ENCODE measurements at places on chromosomes 16 and 17.

DNA sequence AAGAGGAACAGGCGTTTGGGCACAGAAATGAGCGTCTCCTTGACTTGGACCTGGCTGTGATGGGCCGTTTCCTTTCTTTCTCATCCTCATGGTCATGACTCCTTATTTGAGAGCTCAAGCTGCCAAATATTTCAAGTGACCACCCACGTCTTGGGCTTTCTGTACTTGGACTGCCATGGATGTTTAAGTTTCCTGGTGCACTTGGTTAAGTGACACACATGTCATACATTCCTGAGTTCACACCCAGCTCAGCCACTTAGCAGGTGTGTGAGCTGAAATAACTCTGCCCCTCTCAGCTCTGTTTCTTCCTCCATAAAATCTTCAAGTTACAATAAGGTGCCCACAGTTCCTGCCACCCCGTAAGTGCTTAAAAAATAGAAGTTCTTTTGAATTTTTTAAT is 114.5 kb downstream of the CLEC16A start:
- DNase-seq: no peak

DNA sequence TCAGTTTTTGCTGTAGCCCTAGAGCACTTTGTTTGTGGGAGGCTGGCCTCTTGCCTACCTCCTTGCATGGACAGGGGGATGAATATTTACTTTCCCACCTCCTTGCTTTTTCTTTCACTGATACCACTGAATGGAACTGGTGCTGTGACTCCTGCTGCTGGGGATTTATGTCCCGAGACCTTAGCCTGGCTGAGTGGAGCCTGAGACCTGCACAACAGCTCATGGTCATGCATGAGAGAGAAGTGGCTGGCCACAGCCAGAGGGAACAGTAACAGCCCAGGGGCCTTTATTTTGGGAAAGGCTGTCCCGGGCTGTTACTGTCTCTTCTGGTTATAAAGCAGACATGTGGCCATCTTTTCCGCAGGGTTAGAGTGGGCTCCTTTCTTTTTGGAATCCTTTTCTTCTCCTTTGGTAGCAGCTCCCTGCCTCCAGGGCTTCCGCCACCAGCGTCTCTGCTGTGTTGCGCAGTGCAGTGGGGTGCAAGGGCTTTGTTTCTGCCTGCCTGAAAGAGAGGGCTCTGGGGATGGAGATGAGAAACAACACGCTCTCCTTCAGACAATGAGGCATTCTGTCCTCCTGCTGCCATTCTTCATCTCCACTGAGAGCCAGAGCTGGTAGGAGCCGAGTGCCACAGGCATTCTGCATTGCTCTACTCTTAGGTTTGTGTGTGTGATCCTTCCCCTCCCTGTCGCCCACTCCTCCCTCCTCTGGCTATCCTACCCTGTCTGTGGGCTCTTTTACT is 14.5 kb downstream of the SNX11 start:
- no peak for DNase-seq

GRCh38 chr17:27945333-27945616 is 52.1 kb upstream of the LYRM9 start:
- no peak for DNase-seq

DNA sequence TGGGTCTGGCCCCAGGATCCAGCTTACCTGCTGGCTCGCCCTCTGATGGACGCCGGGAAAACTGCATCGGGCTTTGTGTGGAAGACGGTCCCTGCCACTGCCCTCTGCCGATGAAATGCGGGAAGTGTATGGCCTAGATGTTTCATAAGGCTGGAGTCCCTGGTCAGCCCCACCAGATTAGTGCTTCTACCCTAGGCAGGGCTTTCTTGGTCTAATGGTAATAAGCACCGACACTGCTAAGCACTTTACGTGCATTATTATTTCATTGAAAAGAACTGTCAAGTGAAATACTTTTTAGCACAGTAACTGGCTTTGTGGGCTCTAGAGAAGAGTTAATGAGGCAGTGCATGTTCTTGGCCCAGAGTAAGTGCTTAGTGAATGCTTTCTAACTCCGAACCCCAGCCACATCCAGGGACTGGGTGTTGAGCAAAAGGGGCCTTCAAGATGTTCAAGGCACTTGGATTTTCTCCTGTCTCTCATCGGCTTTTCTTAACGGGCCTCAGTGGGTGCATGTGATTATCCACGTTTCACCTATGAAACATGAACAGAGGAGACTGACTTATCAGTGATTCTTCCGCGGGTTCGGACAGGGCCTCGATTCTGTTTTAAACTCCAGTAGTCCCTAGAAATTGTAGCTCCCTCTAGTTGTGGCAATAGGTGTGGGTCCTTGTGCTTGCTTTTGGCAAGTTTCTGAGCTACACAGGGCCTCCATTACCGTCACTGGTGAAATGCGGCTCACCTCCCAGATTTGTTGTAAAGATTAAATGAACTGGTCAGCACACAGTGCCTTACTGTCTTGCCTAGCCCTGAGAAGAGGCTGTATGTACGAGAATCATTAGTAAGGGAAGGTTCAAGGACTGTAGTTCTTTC is 6.6 kb downstream of the TRAF4 start:
- peak; percentile 70 for DNase-seq

DNA sequence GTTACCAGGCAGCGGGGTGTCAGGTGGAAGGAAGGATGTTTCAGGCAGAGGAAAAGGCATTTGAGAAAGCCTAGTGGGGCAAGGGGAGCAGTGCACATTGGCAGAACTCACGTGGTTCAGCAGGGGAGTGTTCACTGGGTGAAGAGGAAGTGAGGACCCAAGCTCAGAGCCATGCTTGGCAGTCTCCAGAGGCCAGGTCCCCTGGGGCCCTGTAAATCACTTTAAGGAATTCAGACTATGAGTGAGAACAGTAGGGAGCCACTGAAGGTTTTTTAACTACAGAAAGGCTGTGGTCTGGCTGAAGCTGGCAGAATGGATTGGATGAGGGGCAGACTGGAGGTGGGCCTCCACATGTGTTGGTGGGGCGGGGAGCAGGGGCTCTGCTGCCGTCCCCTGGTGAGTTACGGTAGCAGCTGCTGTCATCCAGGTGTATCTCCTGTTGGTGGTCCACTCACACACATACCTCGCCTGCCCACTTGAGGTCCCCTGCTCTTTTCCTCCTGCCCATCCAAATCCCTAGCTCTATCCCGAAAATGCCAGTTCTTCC is 5.1 kb downstream of the CLEC16A start:
- DNase-seq: no peak

DNA sequence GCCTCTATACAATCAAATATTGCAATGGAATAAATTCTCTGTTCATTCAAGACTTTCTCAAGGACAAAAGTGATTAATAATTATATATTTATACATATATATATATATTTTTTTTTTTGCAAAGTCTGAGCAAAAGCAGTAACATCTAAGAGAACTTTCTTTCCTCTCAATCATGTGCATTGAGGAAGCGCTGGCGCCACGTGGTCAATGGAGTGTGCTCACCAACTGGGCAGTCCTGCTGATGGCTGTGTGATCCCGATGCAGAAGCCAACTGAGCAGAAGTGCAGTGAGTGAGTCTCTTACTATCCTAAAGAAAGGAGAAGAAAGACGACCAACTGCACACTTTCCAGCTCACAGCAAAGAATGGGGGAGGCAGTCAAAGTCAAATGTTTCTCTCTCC is 37.2 kb upstream of the ULK2 start:
- DNase-seq: no peak

DNA sequence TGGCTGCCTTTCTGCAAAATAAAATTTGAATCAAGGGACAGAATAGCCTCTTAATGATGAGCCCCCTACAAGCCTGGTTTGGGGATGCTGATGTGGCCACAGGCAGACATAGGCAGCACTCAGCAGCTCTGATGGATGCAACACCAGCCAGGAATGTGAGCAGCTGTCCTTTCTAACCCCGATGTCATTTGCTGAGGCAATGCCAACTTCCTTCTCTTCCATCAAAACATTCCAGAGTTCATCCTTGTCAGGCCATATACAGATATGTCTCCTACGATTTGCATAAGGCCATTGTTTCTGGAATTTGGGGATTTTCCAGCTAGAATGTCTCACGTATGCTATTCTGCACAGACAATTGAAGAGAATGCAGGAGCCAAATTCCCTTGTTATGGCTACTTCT is 52.1 kb upstream of the MYOCD start:
- DNase-seq: no peak

DNA sequence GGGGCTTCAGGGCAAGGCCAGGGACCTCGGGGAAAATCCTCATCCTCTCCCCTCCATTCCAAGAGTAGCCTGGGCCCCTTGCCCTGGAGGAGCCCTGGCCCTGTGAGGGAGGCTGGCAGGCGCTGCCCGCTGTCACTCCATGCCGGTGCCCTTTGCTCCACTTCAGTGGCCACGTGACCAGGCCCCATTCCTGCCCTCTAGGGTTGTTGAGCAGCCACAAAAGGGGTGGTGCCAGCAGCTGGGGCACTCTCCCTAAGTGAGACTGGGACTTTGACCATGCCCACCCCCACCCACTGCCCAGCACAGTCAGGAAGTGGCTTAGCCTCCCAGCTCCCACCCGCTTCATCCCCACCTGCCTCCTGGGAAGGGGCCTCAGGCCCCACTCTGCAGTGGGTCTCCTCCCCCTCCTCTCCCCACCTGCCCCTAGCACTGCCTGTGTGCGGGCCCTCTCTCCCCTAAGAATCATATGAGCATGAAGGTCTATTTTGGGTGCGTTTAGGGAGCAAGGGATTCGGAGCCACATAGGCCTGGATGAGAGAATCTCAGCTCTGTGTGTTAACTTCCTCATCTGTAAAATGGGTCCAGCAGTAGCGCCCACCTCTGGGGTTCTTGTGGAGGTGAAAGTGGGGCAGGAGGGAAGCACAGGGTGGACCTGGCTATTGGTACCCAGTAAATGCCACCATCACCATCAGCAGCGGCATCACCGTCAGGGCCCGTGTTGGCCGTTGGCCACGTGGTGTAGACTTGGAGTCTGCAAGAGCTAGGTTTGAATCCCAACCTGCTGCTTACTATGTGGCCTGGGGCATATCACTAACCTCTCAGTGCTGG is 7.2 kb downstream of the PDK2 start:
- no peak for DNase-seq

GRCh38 chr17:83119987-83120864 is 40.8 kb downstream of the METRNL start:
- no peak for DNase-seq

DNA sequence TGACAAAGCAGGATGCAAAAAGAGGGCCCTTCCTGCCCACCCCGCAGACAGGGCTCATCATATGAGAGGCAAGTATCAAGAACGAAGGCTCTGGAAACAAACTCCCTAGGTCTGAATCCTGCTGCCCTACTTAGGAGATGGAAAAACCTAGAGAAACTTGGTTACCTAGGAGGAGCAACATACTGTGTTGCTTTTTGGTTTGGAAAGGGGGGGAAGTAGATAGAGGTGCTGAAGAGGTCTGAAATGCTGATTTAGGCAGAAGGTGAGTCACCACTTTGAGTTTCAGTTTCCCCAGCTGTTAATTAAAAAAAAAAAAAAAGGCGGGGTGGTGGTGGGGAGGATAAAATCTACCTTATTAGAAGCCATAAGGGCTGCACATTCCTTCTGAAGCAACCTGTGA is 1.5 kb downstream of the N4BP1 start:
- DNase-seq: no peak

DNA sequence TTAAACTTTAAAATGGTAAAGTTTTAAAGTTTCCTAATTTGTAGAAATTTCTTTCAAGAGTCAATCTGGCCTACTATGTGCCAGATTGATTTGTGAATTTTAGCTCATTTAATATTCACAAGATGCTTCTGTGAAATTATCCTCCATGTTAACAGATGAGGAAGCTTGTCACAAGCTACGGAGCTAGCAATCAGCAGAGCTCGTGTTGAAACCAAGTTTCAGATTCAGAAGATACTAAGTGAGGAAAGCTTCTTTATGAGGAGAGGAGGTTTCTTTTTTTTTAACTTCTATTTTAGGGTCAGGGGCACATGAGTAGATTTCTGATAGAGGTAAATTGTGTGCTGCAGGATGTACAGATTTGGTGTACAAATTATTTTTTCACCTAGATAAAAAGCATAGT is 135.9 kb downstream of the HS3ST4 start:
- DNase-seq: no peak

GRCh38 chr16:57651344-57652333 is 16.5 kb upstream of the ADGRG3 start:
- no peak for DNase-seq

DNA sequence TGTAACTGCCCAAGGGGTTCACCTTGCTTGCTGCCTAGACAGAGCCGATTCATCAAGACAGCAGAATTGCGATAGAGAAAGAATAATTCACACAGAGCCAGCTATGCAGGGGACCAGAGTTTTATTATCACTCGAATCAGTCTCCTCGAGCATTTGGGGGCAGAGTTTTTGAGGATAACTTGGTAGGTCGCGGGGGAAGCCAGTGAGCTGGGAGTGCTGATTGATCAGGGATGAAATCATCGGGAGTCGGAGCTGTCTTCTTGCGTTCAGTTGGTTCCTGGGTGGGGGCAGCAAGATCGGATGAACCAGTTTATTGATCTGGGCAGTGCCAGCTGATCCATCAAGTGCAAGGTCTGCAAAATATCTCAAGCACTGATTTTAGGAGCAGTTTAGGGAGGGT is 9.1 kb downstream of the ITGAM start:
- no peak for DNase-seq

DNA sequence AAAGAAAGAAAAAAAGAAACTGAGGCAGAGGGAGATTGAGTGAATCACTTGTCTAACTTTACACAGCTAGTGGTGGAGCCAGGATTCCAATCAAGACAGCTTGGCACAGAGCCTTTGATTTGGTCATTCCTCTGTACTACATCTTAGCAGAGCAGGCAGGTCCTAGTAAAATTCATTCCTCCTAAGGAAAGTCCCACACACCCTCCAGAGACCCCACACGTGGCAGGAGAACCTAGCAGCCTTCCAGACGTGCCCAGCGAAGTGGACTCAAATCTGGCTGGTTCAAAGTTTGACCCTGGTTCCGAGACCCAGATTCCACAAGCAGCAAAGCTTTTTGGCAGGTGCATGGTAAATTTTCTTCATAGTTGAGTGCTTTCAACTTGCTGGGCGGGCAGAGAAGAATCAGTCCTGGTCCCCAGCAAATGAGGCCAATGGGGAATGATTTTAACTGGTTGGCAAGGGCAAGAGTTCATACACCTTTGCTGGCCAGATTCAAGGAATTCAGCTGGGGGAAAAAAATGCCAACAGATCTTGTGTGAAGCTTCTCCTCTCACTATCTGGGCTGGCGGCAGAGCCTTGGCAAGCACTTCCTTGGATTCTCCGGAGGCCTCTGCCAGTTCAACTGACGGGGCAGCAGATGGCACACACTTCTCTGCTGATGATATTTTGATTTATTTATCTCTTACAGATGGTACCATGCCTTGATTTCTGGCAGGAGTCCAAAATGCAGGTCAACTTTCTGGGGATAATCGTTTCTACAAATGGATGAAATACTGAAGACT is 82.4 kb downstream of the GSG1L start:
- DNase-seq: no peak

DNA sequence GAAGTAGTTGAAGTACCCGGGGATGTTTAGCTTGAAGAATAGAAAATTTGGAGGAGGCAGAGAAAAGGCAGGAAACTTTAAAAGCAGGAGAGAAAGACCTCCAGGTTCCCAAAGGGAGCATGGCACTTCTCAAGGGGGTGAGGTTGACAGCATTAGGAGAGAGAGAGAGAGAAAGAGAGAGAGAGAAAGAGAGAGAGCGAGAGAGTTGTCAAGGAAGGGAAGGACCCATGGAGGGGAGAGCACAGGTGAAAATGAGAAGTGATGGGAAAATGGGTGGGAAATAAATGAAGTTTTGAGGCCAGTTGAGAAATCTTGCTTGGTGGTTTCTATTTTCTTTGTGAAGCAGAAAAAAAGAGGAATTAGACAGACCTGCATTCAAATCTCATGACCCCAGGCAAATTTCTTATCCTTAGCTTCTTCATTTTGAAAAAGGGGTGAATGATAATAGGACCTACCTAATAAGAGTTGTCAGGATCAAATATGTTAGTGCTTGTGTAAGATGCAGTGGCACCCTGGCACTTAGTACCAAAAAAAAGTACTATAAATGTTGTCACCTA is 24.0 kb downstream of the PRKCB start:
- DNase-seq: no peak

GRCh38 chr17:1203111-1203966 is 23.6 kb upstream of the ABR start:
- DNase-seq: peak; percentile 96
